AG08395 (cell line): ENCODE measurements at places on chromosomes 13 and 19.

GRCh38 chr19:40646743-40647254 is 43.7 kb downstream of the NUMBL start:
- DNase-seq: no peak

DNA sequence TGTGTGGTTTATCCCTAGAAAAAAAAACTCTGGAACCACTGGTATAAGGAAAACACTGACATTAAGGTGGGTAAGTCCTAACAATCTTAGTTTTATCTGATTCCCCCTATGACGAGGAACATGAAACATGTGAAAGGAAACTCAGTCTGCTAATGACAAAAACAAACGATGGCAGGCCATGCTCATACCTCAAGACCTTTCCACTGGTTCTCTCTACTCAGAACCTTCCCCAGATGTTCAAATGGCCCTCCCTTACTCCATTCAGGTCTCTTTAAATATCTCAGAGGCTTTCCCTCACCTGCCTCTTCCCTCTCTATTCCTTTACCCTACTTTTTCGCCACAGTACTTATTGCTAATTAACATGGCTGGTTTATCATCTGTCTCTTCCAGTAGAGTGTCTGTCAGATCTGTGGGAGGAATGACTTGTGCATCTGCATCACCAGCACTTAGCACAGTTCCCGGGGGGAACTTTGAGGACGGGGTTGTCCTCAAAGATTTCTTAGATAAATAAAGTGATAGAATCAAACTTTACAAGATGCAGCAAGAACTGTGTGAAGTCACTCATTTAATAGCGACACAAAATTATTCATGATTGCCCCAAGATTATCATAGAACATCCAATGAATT is 1.5 kb downstream of the TUBGCP3 start:
- DNase-seq: no peak

- no peak for DNase-seq
Observed at GRCh38 chr19:2856457-2857050, 10.6 kb upstream of the ZNF556 start.

- no peak for DNase-seq
Observed at GRCh38 chr13:45751885-45752284, 49.8 kb downstream of the CBY2 start.

DNA sequence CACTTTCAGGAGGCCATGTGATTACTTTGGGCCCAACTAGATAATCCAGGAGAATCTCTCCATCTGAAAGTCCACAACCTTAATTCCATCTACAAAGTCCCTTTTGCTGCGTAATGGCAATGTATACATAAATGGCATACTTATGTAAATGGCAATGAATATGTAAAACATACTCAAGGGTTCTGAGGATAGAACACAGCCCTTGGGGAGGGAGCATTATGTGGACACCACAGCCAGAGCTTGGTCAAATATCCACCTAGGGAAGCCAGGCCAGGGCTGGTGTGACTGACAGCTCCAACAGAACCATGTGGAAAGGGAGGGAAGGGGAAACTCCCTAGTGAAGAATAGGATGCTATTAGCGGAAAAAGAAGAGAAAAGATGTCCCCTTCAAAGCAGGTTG is 496.2 kb downstream of the COG6 start:
- DNase-seq: no peak

- DNase-seq: no peak
Observed at GRCh38 chr19:1860821-1861598, 2.4 kb downstream of the KLF16 start.

DNA sequence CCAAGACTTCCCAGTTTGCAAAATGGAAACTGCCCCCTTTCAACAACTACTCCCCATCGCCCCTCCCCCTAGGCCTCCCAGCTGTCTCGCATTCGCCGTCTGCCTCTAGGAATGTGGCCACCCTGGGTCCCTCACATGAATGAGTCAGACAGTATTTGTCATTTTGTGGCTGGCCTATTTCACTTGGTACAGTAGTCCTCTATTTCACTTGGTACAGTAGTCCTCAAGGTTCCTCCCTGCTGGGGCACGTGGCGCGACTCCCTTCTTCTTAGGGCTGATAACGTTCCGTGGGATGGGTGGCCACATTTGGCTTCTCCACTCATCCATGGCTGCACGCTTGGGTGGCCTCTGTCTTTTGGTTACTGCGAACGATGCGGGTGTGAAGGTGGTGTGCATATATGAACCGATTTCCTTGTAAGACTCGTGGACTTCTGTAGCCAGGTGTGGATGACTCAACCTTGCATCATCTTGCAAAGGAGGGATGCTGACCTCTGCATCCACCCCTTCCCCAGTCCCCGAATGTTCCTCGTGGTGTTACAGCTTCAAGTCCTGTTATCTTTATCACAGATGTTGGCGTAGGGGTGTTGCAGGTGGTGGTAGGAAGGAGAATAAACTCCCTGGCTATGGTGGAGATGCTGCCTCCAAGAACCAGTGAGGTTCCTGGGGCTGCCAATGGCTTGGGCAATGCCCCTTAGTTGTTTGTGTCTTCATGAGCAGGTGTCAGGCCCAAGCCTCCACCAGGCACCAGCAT is 112.1 kb upstream of the SOX1 start:
- DNase-seq: no peak

DNA sequence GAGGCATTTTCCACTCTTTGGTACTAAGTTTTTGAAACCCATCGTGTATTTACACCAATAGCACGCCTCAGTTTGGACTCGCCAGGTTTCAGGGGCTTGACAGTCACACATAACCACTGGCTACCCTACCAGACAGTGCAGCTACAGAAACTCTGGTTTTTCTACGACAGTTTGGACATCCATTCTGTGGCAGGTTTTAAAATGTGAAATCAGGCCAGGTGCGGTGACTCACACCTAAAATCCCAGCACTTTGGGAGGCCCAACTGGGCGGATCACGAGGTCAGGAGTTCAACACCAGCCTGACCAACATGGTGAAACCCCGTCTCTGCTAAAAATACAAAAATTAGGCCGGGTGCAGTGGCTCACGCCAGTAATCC is 13.2 kb downstream of the KDELR1 start:
- DNase-seq: no peak

- DNase-seq: no peak
Observed at GRCh38 chr19:36524617-36525016, 3.5 kb downstream of the ZNF260 start.

- DNase-seq: no peak
Observed at GRCh38 chr13:112895521-112896465, 73.2 kb upstream of the MCF2L start.

- DNase-seq: peak; percentile 75
Observed at GRCh38 chr13:46475541-46475991, 77.4 kb upstream of the LRCH1 start.
